Activated T-helper 17 cell treated with anti-CD3 and anti-CD28 coated beads, Interleukin-2, amount 50 U/mL, for 72 hours (primary cell): ENCODE measurements at places on chromosomes 7 and 10.

DNA sequence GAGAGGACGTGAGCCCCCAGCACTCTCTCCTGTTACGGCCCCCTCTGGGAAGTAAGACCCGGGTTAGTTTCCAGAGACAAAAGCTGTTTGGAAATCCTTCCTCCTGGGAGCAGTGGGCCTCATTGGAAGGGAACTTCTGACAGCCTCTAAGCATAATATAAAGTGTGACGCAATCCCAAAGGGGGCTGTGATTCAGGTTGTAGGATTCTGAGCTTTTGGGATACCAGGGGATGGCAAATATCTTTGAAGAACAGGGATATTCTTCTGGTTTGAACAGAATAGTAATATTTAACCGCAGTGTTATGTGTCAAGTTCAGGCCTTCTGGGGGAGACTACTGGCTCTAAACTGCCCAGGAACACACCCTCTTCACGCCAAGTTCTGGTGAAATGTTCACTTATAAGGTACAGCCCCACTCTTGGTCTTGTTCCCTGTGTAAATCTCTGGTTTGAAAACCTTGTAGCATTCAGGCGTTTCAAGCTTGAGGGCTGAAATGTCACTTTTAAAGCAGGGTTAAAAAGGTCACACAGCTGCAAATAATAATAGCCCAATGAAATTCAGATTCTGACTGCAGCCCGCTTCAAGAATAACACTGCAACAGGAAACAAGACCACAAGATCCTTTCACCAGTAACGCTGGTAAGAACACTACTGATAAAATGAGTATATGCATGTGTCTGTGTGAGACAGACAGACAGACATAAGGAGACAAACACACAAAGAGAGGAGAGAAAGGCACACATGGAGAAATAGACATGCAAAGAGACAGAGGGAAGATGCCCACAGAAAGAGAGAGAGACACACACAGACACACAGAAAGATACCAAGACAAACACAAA is 69.0 kb downstream of the CREB5 start:
- ATAC-seq: no peak

DNA sequence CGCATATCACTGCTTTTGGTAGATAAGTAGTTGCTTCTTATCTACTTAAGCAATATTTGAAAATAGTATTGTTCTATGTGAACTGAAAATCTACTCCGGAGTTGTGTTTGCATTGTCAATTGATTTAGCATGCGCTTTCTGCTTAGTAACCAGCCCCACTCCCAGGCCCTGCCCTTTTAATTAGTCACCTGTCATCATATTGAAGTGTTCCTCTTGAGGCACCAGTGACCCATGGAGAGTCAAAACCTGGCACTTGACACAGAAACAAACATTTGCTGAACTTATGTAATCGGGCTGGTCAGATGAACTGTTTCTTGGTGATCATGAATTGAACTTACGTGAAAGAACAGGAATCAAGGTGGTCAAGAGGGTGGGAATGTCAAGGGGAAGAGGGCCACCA is 27.8 kb upstream of the CDHR3 start:
- no peak for ATAC-seq

DNA sequence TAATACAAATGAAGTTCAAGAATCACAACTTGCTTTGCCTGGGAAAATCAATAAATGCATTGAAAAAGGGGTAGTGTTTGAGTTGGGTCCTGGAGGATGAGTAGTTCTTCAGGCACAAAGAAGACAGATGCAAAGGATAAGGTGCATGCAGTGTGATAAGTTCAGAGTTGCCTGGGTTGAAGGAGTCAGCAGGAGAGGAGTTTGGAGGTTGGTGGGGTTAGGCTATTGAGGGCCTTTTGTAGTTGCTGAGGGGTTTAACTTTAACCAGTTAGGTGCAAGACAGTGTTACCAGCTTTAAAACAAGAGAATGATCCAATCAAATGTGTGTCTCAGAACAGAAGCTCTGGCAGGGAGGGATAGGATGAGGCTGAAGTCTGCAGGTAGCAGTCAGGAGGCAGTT is 44.3 kb upstream of the GLCCI1 start:
- ATAC-seq: no peak

GRCh38 chr10:133403359-133403758 is 9.4 kb downstream of the MTG1 start:
- no peak for ATAC-seq

GRCh38 chr7:131326576-131326975 is 1.1 kb upstream of the MKLN1 start:
- no peak for ATAC-seq

GRCh38 chr7:83365746-83366145 is 203.1 kb upstream of the PCLO start:
- no peak for ATAC-seq

- no peak for ATAC-seq
These were observed 53.9 kb upstream of the IL6 start for GRCh38 chr7:22672846-22673680.

- ATAC-seq: no peak
These were observed 21.4 kb upstream of the CPVL start for GRCh38 chr7:29167721-29168120.

DNA sequence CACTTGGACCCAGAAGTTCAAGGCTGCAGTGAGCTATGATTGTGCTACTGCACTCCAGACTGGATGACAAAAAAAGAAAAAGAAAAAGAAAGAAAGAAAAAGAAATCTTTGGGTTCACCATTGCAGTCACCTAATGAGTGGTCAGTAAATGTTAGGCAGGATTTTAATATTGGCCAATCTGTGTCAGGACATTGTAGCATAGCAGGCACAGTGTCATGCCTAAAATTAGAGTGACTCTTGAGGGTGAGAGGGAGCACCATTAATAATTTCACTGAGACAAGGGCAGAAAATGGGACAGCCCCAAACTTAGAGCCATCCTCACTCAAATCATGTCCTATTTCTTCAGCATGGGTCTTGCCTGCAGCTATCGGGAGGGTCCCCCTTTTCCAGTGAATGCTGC is 221.6 kb upstream of the NRP1 start:
- ATAC-seq: no peak

DNA sequence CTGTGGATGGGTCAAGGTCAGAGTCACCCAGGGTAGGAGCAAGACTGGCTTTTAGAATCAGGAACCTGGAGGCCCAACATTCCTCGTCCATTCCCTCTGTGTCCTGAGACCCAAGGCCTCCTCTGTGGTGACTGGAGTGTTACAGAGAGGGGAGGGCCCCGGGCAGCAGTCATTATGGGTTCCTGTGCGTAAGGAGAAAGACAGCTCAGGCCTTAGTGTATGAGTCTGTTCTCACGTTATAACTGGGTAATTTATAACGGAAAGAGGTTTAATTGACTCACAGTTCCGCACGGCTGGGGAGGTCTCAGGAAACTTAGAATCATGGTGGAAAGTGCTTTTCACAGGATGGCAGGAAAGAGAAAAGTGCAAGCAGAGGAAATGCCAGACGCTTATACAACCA is 422.3 kb downstream of the TCERG1L start:
- no peak for ATAC-seq

- ATAC-seq: no peak
These were observed 209.2 kb upstream of the LRRN3 start for GRCh38 chr7:110881721-110882120.

DNA sequence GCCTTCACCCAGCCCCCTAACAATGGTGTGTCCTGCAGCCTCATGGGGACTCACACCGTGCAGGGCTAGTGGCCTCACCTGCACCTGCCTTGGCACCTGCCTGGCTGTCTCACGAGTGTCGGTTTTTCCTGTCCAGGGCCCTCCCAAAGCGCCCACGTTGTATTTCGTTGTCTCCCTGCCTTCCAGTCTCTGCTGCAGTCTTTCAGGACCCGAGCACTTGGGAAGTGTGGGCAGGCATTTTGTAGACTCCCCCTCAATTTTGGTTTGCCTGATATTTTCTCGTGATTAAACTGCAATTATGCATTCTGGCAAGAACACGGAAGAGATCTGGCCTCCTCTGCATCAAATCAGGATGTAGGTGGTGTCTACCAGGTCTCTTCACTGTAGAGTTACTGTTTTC is 17.9 kb downstream of the BNIP3 start:
- peak; percentile 29 for ATAC-seq

DNA sequence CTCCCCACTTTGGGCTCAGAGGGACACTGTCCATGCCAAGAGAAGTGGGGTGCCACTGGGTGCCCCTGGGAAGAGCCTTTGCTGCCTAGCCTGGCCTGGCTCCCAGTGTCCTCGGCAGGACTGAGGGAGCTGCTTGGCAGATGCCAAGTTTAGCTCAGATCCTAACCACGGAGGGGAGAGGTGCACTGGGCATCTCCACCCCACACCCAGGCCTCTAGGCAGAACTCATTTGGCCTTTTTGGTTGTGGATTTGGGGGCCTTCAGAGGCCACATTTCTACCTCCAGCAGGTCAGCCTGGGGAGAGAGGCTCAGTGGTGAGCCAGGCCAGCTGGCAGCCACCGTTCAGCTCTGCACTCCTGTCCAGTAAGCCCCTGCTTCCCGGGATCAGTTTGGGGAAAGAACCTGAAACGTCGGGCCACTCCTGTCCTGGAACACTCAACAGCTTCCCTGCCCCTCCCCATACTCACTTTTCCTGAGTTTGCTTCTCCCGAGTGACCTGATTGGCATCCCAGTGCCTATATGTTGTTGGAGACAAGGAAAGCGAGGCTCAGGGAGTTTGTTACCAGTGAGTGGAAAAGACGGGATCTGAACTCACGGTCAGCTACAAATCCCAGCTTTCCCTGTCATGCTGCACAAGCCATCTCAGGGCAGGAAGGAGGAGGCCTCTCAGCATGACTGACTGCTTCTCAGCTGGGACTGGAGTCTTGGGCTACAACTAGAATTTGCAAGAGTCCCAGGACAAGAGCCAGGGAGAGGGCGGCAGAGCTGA is 11.2 kb upstream of the CXCL12 start:
- ATAC-seq: no peak

DNA sequence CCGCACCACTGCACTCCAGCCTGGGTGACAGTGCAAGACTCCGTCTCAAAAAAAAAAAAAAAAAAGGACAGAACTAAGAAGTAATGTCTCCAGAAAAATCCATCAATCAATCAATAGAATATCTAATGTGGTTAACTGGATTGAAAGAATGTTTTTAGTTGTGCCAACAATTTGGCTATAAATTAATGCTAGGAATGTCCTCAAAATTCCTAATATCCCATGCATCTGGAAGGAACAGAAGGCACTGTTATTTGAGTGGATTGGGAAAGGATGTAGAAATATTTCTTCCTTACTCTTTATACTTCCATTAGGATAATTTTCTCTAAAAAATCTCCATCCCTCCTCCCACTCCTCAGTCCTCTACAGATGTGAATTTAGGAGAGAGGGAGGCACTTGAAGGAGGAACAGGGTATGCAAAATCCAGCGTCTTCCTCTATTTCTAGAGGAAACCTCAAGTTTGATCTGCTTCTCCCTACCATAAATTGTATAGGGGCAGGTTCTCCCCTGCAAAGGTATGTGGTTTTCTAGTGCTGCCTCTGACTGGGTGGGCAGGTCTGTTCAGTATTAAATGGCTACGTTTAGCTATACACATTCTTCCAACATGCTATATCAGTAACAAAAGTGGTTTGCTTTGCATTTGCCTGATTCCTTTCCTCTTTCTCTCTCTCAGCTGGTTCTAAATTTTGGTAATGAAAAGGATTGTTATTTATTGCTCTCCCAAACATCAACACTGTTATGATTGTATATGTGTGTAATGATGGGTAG is 54.1 kb downstream of the RNLS start:
- ATAC-seq: no peak

GRCh38 chr7:15556339-15557105 is 5.3 kb downstream of the AGMO start:
- no peak for ATAC-seq

GRCh38 chr10:62046522-62047227 is 145.2 kb downstream of the ARID5B start:
- ATAC-seq: peak; percentile 37

- ATAC-seq: peak; percentile 77
These were observed 65.7 kb downstream of the VWA2 start for GRCh38 chr10:114304571-114305421.

- ATAC-seq: no peak
These were observed 235.9 kb downstream of the COBL start for GRCh38 chr7:51080622-51081269.

DNA sequence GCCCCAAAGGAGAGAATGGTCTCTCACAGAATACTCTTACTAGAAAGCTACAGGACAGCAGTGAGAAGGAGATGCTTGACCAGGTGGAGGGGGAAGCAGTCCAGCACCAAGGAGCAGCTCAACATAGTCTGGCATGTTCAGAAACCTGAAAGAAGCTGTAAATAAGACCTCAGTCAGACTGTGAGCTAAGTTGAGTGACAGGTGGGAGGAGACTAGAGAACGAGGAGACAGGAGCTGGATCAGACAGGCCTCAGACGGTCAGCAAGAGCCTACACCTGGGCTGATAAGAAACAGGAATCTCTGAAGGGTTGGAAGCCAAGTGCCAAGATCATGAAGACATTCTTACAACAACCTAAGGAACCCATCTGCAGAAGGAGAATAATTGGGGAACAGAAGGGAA is 54.5 kb downstream of the ELMO1 start:
- no peak for ATAC-seq

DNA sequence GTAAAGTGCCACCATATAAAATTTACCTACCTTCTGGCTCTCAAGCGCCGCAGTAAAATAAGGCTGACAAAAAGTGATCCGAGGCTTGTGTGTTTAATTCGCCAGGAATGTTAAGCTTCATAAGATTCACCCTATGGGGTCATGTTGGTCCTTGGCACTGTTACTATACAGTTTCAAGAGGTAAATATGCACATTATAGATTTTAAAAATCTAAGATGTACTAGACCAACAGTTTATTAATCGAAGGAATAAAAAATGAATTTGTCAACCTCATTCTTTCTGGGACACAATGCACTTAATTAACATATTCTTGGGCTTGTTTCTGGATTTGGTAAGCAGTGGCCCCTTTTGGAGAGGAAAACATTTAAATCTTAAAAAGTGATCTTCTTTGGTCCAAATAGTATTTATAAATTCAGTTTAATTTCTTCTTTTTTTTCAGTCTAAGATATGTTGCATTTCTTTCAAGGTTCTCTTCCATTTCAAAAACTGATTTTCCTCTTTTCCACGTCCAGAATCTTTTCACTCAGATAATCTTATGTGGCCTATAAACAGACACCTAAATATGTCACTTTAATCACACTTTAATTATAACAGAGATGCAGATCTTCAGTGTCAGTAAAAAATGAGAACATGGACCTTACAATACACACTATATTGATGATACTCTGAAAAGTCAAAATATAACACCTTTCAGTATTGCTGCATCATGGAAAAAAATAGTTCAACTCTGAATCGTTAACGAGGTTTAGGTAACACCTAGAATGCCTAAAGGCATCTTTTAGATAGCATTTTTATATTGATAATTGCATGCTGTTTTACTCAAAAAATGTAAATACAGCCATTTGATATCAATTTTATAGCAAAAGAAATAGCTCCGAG is 3.8 kb upstream of the SKIDA1 start:
- no peak for ATAC-seq

DNA sequence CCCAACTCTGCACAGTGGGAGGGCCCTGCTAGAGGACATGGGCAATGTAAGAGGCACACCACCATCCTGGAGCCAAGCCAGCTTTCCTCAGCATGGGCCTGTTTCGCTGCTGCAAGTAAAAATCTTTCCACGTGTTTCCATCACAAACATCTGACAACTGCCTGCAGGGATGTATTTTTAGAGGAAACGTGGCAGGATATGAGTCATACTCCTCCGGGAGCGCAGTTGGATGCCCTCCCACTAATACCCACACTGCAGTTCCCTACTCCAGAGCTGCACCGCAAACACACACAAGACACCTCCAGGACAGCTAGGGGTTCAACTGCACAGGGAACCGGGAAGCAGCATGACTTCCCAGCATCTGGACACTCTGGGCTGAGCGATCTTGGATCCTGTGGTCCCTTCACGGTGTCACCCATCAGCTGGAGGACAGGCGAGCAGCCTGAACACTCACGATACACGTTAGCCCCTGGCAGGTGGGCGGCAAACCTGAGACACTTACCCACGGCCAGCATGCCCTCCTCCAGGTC is 26.1 kb downstream of the PLAC9 start:
- peak; percentile 33 for ATAC-seq
